ENCODE measurements at places on chromosomes 3 and 15.

DNA sequence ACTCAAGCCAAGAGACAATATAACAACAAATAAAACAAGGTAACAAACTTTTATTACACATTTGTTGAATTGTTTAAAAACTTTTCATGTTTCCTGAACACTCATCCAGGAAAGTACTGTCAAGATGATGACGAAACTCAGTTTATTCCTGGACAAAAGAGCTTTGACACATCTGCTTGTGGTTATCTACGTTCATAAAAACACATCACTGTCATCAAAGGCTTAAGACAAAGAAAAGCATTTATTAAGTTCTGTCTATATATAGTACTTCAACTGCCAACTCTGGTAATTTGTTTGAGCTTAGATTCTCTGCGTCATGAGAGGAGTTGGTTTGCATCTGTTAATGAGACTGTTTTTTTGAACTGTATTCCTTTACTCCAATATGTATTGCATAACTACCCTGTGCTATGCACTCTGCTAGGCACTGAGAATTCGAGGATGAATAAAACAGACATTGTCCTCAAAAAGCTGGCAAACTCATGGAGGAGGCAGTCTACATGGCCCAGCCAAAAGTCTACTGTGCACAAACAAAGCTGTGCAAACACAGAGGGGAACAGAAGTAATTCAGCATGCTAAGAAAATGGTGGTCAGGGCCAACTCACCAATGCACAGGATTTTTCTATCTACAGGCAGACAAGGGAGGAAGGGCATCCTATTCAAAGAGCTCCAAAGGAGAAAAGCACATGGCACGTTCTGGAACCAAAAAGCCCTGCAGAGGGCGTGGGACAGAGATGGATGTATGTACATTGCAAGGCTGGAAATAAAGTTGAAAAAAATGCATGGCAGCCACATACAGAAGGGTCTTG lies 21.5 kb downstream of the PLD1 start:
- DNase-seq: no peak

DNA sequence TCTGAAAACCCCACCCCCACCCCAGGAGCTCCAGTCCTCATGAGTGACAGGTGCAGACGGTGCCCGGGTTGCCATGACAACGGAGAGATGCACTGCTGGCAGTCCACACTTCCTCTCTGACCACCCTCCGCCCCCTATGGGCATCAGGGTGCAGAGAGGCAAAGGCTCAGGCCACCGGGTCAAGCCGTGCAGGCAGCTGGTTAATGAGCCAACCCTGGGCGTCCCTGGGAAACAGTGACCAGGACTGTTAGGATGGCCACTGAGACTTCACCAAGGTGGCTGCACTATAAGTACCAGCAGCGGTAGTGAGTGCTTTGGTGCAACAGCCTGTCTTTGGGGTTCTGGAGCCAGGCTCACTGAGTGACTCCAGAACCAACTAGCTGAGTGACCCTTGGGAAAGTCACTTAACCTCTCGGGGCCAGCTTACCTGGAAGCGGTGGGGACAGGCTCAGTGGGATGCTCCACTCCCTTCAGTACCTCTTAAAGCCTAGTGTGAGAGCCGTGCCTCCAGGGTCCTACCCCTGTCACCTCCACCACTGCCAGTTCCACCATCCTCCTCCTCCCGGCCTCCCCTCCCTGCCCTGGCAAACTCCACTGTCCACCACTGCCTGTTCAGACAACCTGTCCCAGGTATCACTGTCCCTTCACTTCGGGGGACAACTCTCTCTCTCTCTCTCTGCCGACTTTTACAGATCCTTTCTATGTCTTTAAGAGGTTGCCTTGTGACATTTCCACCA lies 121.0 kb upstream of the PRR20G start:
- DNase-seq: no peak

- no peak for DNase-seq
Measured at GRCh38 chr3:128967748-128968355, 26.0 kb downstream of the CFAP92 start.

DNA sequence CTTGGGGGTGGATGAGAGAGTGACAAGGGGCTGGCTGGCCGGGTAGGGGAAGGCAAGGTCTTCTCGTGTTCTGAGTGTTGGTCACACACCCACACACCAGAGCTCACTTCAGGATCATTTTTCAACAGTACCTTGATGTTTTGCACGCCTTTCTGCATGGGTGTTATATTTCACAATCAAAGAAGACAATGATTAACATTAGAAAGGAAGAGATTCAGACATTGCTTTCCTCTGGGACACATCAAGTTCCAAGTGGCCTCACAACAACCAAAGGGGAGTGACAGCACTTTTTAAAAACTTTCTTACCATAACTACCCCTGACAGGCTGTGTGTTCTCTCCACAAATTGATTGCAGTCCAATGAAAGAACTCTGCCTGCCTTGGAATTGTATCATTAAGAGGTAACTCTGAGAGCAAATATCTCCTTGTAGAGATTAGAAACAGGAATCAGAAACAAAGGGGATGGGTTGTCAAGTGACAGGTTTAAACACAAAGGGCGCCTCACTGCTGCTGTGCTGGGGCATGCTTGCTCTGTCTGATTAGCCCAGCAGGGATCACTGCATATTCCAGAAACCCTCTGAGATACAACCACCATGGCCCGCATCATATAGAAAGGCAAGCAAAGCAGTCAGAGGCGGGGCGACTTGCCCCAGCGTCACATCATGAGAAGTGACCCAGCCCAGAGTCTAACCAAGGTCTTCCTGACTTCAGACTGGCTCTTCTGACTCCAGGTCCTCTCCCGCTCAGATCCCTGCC lies 230.8 kb downstream of the FEZF2 start:
- DNase-seq: no peak

GRCh38 chr15:99104788-99105513 lies at the start of gene SYNM:
Gene SYNM (plus strand): TSS chr15:99105080. CDS start chr15:99105200, 120 bp downstream.
- DNase-seq: no peak

GRCh38 chr3:171506743-171507319 lies 46.6 kb upstream of the TNIK start:
- DNase-seq: no peak

DNA sequence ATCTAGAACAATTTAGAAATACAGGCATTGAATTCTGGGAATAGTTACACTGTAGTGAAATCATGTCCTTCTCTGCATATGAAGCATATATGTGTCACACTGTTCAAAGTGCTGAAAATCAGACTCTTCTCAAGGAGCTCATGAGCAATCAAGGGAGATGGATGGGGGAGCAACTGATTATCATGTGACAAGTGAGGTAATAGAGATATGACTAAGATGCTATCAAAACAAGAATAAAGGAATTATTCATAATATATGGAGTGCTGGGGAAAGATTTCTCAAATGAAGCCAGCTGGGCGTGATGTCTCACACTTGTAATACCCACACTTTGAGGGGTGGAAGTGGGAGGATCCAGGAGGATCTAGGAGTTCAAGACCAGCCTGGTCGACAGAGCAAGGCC lies 74.9 kb upstream of the CHRNB4 start:
- no peak for DNase-seq

GRCh38 chr3:15682561-15683185 lies 81.1 kb downstream of the BTD start:
- no peak for DNase-seq

DNA sequence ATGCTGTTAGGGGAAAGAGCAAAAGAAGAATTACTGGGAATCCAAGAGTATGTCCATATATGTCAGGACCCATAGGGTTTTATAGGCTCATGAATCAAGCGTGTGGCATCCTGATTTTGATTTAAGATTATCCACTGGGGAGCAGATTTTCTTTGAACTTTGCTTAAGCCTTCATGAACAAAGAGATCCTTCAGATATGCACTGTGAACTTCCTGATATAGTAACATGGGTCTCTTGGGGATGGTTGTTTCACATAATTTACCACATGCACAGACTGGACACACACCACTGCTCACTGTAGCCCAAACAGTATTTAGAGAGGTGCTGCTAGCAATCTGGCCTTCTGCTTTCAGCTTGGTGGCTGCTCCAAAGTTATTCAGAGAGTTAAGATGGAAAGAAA lies 200.9 kb upstream of the ZPLD1 start:
- DNase-seq: no peak

GRCh38 chr3:4571690-4572334 lies 78.7 kb downstream of the ITPR1 start:
- no peak for DNase-seq

GRCh38 chr3:112858410-112859069 lies 11.9 kb upstream of the CD200R1L start:
- DNase-seq: no peak

DNA sequence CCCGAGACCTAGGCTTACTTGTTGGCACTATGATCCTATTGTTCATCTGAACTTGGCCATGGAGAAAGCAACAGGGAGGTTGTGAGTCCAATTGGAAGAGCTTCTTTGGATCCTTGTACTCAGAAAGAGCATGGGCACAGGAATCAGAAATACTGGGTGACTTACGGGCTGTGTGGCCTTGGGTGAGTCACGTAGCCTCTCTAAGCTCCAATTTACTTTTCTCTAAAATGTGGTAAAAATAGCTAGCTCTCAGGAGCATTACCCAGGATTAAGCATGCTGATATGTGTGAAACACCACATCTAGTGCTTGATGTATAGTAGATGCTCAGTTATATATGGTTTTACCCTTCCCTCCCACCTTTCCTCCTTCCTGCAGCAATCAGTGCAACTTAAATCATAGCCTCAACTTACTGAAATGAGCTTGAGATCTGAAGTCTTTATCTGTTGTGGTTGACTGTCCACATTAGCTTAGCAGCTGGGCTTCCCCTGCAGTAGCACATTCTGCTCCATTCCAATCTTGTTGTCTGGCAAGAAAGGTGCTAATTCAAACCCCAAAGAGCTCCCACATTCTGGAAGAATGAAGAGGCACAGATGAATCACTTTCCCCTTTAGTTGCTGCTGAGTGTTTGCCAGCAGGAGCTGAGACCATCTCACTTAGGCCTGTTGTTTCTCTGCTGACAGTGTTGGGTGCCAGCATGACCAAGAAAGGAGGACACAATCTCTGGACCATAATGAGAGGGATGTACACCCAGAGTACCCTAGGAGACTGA lies 299.1 kb upstream of the TRIM42 start:
- no peak for DNase-seq

GRCh38 chr15:82798531-82799166 lies 7.2 kb downstream of the FSD2 start:
- DNase-seq: no peak

Data from stimulated activated CD8-positive, alpha-beta memory T cell treated with anti-CD3 and anti-CD28 coated beads, Interleukin-7, amount 100 ng/mL, for 1 hour (primary cell).